Left cardiac atrium (tissue), 4 donors: ENCODE measurements at places on chromosomes 12 and 14. TPM values are rescaled to one million over a fixed set of nuclear protein-coding genes. Genes with fewer than 3 reads are reported as not detected.

The PLCZ1 gene
- not detected for total RNA-seq

The FBLN5 gene
- total RNA-seq, result 121 TPM

The FOXN4 gene
- not detected for total RNA-seq

The C12orf60 gene
- 1.1 TPM for total RNA-seq

The RASSF9 gene
- 2.5 TPM for total RNA-seq

The EIF5 gene
- total RNA-seq, result 287 TPM

The SERPINA6 gene
- total RNA-seq, result not detected

The IQSEC3 gene
- 1.4 TPM for total RNA-seq

The GUCY2C gene
- not detected for total RNA-seq

The AMHR2 gene
- not detected for total RNA-seq

The KRT77 gene
- total RNA-seq, result not detected

The GLIPR1L2 gene
- total RNA-seq, result 0.92 TPM

The ZFYVE21 gene
- total RNA-seq, result 48.7 TPM

The TMEM132C gene
- total RNA-seq, result 11.1 TPM

The KLHDC1 gene
- total RNA-seq, result 6.5 TPM

The CCDC38 gene
- total RNA-seq, result 0.24 TPM

The ETFBKMT gene
- 5.4 TPM for total RNA-seq

The AKAP3 gene
- total RNA-seq, result 5.9 TPM

The ANG gene
- 7.1 TPM for total RNA-seq
